Body of pancreas (tissue), 4 donors: ENCODE measurements at places on chromosomes 5 and 9. TPM values are rescaled to one million over a fixed set of nuclear protein-coding genes. Genes with fewer than 3 reads are reported as not detected.

The CCL21 gene
- 32.6 TPM for total RNA-seq

The C1QTNF2 gene
- total RNA-seq = 0.26 TPM

DNA sequence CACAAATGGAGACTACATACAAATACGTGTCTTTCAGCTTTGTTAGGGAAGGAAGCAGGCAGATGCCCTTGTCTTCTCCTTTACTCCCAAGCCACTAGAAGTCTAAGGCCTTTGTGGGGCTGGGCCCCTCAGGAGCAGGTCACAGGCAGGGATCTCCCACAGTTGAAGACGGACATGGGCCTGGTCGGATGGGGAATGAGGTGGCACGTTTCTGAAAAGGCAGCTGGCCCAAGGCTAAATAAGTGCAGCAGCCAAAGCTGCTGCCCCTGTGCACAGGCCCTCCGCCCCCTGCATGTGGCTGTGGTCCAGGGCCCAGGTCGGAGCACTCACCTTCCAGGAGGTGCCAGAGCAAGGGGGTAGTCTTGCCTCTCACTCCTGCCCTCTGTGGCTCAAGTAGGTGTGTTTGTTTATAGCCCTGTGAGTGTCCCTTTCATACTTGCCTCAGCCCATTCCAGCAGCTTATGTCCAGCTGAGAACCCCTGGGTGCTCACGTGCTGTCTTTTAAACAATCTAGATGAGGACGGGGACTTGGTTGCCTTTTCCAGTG, 1.8 kb downstream of the SQSTM1 start:
- DNase-seq = no peak

GRCh38 chr5:179930788-179931473, 23.2 kb upstream of the TBC1D9B start:
- no peak for DNase-seq

GRCh38 chr9:112546149-112547012, 59.8 kb downstream of the KIAA1958 start:
- DNase-seq = no peak

DNA sequence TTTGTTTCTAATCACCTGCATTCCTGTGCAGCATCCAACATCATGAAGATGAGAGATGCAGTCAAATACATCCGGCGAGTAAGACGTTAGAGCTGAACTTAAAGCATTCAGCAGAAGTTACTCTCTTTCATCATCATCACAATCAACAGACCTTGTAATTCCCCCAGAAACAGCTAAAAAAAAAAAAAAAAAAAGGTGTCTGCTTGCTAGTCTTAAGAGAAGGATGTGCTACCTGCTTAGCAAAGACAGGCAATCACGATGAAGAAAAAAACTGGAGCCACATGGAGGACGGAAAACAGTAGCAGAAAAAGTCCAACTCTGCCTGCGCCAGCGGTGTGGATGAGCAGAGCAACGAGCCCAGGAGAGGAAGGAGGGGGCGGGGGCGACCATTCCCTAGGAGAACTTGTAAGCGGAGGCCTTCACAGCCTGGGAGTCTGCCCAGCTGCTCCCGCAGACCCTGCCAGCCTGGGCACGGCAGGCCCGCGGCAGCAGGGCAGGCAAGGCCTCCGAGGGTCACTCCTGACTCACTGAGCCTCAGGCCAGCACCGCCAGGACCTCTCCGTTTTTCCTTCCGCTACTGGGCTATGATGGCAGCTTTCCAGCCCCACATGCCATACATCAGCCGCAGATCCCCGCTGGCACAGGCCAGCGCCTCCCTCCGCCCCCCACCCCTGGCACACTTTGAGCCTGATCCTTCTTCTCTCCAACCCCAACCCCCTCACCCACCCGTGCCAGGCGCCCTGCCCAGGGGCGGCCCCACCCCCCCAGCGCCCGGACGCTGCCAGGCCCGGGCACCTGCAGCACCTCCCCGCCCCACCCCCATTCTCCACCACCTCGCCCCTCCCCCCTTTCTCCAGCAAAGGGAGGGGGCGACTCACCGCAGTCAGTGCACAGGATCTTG, 1.4 kb downstream of the NRG2 start:
- peak; percentile 94 for DNase-seq

GRCh38 chr9:133641396-133641655, 5.2 kb downstream of the DBH start:
- no peak for DNase-seq
